Stimulated activated CD8-positive, alpha-beta memory T cell treated with anti-CD3 and anti-CD28 coated beads, Interleukin-4, amount 100 ng/mL, for 1 hour (primary cell): ENCODE measurements at places on chromosomes 1 and 21.

- DNase-seq = no peak
Observed at GRCh38 chr1:3825356-3825755, 29.1 kb upstream of the LRRC47 start.

- no peak for DNase-seq
Observed at GRCh38 chr1:214542275-214543199, 8.9 kb downstream of the PTPN14 start.

DNA sequence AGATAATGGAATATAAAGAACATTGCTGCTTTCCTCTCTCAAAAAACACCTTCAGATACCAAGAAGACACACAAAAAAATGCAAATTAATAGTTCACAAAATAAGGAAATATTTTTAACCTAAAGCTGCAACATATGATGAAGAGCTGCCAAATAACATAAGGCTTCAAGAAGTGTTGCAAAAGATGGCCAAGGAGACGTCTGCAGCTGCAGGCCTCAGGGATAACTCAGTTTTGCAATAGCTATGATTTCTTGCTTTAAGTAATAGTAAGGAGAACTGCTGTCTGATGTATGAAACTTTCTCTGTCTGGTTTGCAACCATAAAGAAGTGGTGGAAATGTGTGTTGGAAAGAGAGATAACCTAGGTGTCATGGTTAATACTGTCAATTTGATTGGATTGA, 1237.5 kb downstream of the MRPL39 start:
- DNase-seq = no peak

DNA sequence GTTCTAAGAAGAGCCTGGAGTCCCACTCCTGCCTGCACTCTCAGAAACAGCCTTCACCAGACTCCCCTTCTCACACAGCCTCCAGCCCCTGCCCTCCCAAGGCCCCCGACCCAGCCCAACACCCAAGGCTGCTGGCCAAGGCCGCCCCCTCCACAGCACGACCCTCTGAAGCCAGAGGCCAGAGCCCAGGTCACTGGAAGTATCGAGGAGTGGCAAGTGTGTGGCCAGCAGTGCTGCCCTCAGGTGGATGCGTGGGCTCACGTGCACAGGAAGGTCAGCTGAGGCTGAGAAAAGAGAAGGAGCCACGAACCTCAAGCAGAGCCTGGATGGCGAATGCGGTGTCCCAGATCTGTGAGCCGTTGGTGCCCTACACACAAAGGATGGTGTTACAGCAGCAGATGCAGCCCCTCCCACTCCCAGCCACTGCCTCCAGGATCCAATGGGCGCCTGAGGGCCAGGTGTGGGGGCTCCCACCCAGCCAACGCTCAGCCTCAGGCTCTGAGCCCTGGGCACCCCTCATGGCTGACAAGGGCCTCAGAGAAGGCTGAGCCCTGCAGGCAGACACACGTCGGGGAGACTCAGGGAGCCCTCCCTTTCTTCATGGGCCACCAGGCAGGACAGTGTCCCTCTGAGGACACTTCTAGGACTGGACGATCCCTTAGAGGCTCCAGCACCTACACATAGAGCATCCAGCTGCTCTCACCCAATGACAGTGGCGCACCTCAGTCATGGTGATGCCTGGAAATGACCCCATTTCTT, 18.0 kb downstream of the LSS start:
- no peak for DNase-seq

DNA sequence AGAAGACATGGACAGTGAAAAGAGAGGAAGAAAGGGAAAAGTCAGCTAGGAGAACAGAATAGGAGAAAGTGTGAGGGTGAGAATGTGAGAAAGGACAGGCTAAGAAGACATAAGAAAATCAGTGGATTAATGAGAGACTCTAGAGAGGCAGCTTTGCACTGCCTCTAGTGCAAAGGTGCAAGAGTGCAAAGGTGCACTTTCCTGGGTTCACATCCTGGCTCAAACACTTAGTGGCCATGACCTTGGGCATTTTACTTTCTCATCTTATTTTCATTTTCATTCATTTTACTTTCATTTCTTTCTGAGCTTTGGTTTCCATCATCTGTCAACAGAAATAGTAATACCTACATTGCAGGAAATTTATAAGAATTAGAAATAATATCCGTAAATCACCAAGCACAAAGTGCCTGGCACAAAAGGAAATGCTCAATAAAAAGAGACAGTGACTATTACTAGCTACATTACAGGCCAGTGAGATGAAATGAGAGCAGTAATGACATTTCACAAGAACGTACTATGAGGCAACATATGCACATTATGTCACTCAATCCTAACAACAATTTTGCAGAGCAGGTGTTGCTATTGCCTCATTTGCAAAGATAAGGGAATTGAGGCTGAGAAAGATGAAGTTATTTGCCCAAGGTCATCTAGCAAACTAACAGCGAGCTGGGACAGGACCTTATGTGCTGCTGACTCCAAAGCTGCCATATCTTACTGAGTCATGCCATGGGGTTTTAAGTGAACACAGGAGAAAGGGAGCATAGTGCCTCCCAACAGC, 107.0 kb upstream of the TLR5 start:
- no peak for DNase-seq

- no peak for DNase-seq
Observed at GRCh38 chr1:153790313-153790965, 15.2 kb downstream of the SLC27A3 start.

- DNase-seq = no peak
Observed at GRCh38 chr1:17084787-17085186, 31.0 kb upstream of the SDHB start.

GRCh38 chr1:83779565-83779964, 219.4 kb downstream of the TTLL7 start:
- DNase-seq = no peak

GRCh38 chr1:215321802-215322201, 239.3 kb downstream of the KCNK2 start:
- no peak for DNase-seq

DNA sequence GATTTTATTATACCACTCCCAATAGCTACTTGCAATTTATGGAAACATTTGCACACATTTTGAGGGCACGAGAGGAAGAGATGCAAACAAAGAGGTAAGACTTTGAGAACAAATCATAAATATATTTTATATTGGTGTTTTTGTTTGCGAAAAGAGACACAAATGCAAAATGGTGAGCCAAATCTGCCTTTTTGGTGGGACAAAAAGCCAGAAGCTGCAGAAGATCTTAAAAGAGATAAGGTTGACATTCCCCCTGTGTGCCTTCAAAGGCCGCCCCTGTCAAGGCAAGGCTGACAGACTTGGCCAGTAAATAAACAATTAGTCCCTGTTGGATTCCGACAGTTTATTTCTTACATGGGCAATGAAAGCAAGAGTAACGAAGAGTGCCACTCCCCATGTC, 122.8 kb downstream of the LBR start:
- no peak for DNase-seq

GRCh38 chr1:40710581-40711315, 19.2 kb downstream of the NFYC start:
- no peak for DNase-seq

DNA sequence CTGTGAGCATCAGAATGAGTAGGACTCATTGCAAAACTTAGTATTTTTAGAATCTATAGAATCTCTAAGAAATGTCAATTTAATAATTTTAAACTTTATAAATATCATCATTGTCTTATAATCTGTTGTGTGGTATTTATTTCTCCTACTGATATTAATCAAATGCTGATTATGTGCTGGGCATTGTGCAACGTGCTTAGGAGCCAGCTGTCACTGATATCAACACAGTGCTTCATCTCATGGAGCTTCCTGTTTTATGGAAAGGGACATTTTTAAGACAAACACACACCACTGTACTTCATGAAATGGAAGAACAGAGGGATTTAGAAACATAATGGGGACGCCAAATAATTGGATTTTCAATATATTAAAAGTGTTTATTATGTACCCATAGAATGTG, 737.9 kb upstream of the TMPRSS15 start:
- no peak for DNase-seq

- DNase-seq = no peak
Observed at GRCh38 chr1:196558411-196558810, 49.8 kb downstream of the KCNT2 start.

- no peak for DNase-seq
Observed at GRCh38 chr1:30445449-30445848, 277.9 kb downstream of the MATN1 start.

- DNase-seq = no peak
Observed at GRCh38 chr1:208731981-208732821, 488.0 kb upstream of the PLXNA2 start.

GRCh38 chr1:118151312-118151937, 33.6 kb downstream of the SPAG17 start:
- no peak for DNase-seq

- DNase-seq = no peak
Observed at GRCh38 chr1:244064621-244065020, 13.5 kb downstream of the ZBTB18 start.

GRCh38 chr1:210413951-210414350, 85.2 kb downstream of the HHAT start:
- DNase-seq = no peak

DNA sequence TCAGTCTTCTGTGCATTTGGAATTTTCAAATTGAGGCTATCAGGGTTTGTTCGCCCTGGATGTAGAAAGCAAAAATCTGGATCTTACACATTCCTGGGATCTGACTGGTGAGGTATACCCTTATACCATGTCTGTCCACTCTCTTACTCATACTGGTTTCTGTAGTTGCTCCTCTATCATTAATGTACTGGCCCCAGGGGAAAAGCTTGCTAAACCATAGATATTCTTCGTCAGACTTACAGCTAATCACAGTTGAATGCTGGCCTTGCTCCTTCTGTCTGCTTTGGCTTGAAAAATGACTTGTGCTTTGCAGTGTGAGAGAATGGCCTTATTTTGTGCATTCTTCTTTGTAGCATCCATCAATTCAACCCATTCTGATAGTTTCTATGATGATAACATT, 30.5 kb downstream of the TBCE start:
- no peak for DNase-seq

GRCh38 chr1:153677718-153678518, 570 bp upstream of the NPR1 start:
- no peak for DNase-seq

GRCh38 chr1:80994934-80995333, 805.8 kb upstream of the ADGRL2 start:
- DNase-seq = no peak

GRCh38 chr1:218475275-218475674, 130.1 kb downstream of the TGFB2 start:
- DNase-seq = no peak

DNA sequence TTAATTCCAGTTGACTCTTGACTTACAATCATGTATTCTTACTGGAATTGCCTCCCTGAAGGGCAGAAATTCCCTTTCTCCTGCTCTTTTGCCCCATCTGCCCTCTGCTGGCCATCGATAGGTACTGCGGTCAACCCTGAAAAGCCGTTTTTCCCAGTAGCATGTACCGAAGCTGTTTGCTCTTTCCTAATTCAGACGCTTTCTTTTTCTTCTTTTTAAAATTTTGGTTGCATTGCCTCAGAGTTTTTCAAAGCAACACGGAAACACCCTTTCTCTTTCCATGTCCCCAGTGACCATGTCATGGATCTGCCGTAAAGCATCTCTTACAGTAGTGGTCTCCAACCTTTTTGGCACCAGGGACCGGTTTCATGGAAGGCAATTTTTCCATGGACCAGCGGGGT, 164.2 kb upstream of the C1orf21 start:
- DNase-seq = no peak

- no peak for DNase-seq
Observed at GRCh38 chr1:975896-976683, 5.8 kb downstream of the PERM1 start.

DNA sequence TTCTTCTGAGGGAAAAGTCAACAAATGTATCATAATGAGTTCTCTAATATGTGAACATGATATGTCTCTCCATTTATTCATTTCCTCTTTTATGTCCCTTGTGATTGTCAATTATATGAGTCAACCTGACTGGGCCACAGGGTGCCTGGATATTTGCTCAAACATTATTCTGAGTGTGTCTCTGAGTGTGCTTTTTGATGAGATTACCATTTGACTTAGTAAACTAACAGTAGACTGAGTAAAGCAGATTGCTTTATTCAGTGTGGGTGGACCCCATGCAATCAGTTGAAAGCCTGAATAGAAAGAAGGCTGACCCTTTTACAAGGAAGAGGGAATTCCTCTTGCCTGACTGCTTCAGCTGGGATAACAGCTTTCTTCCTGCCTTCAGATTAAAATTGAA, 142.6 kb downstream of the SLC35F3 start:
- DNase-seq = no peak
